ENCODE measurements at places on chromosomes 2 and 18. TPM values are rescaled to one million over a fixed set of nuclear protein-coding genes. Genes with fewer than 3 reads are reported as not detected.

- no peak overlapping the region for H3K4me3 ChIP-seq
- H3K27ac ChIP-seq: no peak overlapping the region
- no peak for DNase-seq
- H3K27me3 ChIP-seq: no peaks in the 10 kb centered on the region
- H3K4me1 ChIP-seq: no peaks in the 10 kb centered on the region
These were observed 34.9 kb downstream of the MGAT5 start for GRCh38 chr2:134288814-134289213.

DNA sequence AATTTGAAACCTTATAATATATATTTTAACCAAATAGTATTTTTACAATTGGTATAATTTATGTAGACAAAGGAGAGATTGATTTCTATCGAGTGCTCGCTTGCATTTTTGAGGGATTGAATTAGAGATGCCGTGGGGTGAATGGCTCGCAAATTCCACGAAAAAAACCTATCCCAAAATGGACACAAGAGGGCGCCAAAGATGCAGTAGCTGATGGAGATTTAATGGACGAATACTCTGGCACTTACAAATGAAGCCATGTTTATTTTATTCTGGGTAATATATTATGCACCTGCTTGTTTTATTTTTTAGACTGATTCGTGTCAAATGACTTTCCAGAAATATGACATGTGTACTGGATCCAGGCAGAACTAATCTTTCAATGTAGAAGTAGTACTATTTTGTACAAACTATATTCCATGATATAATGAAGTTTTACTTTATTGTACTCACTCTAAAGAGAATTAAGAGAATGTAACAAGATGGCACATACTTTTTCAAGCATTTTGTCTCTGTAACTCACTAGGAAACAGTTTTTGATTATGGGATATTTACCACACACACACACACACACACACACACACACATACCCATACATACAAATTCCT is 505.4 kb downstream of the PLCL1 start:
- no peak overlapping the region for H3K4me3 ChIP-seq
- no peaks in the 10 kb centered on the region for H3K36me3 ChIP-seq
- no peak for DNase-seq
- peaks cover 8% of the 10 kb centered on the region for H3K27me3 ChIP-seq
- H3K27ac ChIP-seq: no peak overlapping the region
- H3K4me1 ChIP-seq: no peaks in the 10 kb centered on the region

- H3K4me1 ChIP-seq: no peaks in the 10 kb centered on the region
- no peaks in the 10 kb centered on the region for H3K36me3 ChIP-seq
- no peak for DNase-seq
- no peak overlapping the region for H3K27ac ChIP-seq
- H3K4me3 ChIP-seq: no peak overlapping the region
- H3K27me3 ChIP-seq: no peaks in the 10 kb centered on the region
These were observed 55.2 kb upstream of the GYPC start for GRCh38 chr2:126600742-126601141.

DNA sequence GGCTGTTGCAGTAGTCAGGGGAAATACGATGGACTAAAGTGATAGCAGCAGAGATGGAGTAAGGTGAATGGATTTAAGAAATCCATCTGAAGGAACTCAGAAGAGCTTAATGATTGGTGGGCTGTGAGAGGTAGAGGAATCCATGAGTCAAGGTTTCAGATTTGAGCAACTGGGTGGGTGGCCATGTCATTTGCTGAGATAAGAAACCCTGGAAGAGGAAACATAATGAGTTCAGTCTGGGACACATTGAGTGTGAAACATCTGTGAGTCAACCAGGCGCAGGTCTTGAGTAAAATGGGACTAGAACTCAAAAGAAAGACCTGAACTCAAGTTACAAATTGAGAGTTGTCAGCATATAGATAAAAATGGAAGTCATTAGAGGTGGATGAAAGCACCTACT is 19.7 kb upstream of the ASNSD1 start:
- H3K4me1 ChIP-seq: no peaks in the 10 kb centered on the region
- H3K27me3 ChIP-seq: no peaks in the 10 kb centered on the region
- peak; percentile 69 for DNase-seq
- H3K4me3 ChIP-seq: no peak overlapping the region
- H3K27ac ChIP-seq: no peak overlapping the region
- H3K36me3 ChIP-seq: no peaks in the 10 kb centered on the region

DNA sequence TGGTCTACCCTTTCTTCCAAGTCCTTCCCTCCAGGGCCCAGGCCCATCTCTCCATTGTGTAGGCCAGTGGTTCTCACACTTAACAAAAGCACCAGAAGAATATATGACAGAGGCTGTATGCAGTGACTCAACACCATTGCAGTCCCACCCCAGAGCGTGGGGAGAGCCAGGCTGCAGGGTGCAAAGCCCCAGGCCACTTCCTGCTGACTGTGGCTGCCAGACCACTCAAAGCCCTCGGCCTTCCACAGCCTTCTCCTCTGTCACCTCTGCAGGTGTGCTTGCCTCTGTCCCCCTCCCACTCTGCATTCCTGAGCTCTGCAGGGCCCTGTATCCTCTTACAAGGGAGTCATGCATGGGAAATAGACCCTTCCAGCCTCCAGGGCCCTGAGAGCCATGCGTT is 40.4 kb upstream of the ARHGEF4 start:
- DNase-seq: no peak
- H3K4me1 ChIP-seq: peaks cover 7% of the 10 kb centered on the region
- no peak overlapping the region for H3K4me3 ChIP-seq
- no peaks in the 10 kb centered on the region for H3K36me3 ChIP-seq
- H3K27ac ChIP-seq: no peak overlapping the region
- H3K27me3 ChIP-seq: peaks cover 4% of the 10 kb centered on the region

DNA sequence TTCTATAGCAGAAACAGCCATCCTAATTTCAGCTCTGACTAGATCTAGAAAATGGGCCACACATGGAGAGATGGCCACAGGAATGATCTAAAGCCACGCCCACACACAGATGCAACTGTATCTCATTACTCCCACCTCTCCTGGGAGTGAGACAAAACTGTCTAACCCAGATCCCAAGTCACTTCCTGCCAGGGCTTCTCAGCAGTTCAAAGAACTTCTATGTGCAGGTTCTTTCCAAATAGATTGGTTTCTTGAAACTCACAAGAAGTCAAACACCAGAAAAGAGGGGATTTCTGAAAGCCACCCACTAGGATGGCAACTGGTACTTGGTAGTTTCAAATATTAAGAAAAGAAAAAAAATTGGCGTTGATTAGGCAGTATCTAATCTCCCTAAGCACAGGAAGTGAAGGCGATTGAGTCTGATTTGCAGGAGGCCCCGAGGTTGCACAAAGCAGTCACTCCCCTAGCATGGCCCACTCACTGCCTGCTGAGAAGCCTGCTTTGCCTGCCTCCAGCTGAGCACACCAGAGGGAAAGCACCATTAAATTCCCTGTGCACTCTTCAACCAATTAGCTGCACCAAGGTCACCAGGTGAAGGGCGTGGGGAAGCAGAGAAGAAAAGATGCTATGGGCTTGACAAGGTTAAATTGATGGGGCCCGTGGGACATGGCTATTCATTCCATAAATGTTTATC is 51.1 kb downstream of the PAPOLG start:
- DNase-seq: peak; percentile 71
- peak overlapping the region; percentile 4 for H3K27ac ChIP-seq
- no peaks in the 10 kb centered on the region for H3K36me3 ChIP-seq
- H3K27me3 ChIP-seq: no peaks in the 10 kb centered on the region
- peaks cover 9% of the 10 kb centered on the region for H3K4me1 ChIP-seq

DNA sequence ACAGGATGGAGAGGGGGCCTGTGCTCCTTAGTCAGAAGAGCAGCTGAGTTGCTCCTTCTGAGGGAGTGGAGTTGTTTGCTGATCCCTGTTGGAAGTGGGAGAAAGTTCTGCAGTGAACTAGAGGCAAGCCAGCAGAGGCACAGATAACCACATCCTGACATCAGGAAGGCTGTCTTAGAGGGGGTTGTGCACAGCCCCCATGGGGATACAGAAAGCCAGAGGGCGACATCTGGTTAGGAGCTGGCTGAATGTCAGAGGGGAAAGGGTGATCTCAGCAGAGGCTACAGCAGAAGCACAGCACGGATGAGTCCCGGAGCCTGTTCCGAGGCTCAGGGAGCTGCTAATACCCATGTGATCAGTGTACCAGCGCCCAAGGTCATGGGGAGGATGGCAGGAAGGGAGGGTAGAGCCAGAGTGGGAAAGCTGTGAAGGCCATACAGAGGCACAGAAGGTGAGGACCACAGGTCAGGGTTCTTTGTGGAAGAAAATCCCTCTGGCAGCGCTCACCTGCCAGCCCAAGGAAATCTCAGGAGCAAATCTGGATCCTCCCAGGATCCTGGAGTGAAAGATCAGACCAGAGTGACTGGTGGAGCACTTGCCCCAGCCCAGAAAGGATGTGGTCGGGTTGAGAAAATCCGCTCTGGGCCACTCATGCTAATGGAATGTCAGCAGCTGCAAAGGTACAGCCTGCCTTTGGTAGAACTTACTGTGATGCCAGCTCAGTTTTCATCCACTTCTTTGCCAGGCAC is 111.8 kb downstream of the STPG4 start:
- peaks cover 5% of the 10 kb centered on the region for H3K36me3 ChIP-seq
- peak; percentile 93 for DNase-seq
- peaks cover 38% of the 10 kb centered on the region for H3K4me1 ChIP-seq
- H3K27ac ChIP-seq: peak overlapping the region; percentile 98
- peak overlapping the region; percentile 45 for H3K4me3 ChIP-seq
- no peaks in the 10 kb centered on the region for H3K27me3 ChIP-seq

DNA sequence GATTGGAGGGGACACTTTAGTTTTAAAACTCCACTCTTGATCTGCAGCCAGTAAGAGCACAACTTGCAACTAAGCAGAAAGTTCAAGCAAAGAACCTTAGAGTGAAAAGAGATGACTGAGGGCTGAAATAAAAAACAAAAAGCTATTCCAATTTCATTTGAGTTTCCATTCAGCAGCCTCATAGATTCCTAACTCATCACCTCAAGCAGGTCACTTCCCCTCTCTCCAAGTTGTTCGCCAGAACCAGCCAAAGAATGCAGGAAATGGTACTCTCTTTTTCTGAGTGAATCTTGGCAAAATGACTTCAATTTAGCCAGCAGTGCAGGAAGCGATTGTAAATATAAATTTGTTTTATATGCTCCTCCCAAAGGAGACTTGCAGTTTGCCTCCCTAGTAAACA is 213.3 kb downstream of the SETBP1 start:
- DNase-seq: no peak
- no peak overlapping the region for H3K27ac ChIP-seq
- no peaks in the 10 kb centered on the region for H3K27me3 ChIP-seq
- no peak overlapping the region for H3K4me3 ChIP-seq
- no peaks in the 10 kb centered on the region for H3K36me3 ChIP-seq

DNA sequence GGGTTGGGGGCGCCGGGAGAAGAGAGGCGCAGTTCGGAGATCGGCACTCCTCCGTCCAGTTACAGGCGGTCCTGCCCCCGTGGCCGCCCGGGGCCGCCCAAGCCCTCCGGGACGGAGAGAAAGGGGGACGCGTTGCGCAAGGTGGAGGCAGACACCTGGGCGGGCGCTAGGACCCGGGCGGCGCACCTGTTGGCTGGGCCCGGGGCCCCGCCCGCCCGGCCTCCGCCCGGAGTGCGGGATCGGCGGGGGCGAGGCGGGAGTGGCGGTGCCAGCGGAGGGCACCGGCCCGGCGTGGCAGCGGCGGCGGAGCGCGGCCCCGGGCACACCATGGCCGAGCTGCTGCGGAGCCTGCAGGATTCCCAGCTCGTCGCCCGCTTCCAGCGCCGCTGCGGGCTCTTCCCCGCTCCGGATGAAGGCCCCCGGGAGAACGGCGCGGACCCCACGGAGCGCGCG is at the start of gene SGPP2:
TSS of gene SGPP2 (plus strand) at position 268 of the 453 bp plus-strand sequence. CDS start at position 328, 60 bp downstream.
- no peak for DNase-seq
- H3K4me1 ChIP-seq: peaks cover 5% of the 10 kb centered on the region
- peak within 1 kb of the TSS; percentile 10 for H3K4me3 ChIP-seq
- H3K36me3 ChIP-seq: no peaks in the 10 kb centered on the region
- H3K27ac ChIP-seq: no peak within 1 kb of the TSS
- H3K27me3 ChIP-seq: peaks cover 33% of the 10 kb centered on the region

DNA sequence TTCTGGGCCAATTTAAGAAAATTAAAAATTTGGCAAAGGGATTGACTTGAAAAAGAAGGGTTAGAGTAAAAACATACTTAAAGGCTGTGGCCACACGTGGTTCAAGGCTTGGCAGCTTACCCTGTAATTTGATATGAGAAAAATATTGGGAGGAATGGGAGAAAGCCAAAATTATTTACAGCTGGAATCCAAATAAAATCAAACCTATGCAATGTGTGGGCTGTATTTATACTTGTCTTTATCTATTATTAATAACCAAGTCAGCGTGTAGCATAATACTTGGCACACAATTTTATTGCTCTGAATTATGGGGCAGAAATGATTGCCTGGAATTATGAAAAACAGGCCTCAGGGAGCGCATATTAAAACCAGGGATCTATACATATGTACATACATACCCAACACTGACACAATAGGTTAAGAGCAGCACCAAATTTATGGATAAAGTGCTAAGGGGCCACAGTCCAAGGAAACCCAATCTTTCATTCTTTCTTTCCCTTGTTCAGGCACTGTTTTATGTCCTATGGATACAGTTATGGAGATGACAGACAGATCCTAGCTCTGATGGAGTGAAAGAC is 35.6 kb downstream of the FAM124B start:
- H3K36me3 ChIP-seq: no peaks in the 10 kb centered on the region
- no peak for DNase-seq

- H3K4me1 ChIP-seq: no peaks in the 10 kb centered on the region
- H3K27ac ChIP-seq: no peak overlapping the region
- DNase-seq: no peak
- no peaks in the 10 kb centered on the region for H3K36me3 ChIP-seq
These were observed 11.3 kb upstream of the STK25 start for GRCh38 chr2:241519669-241520068.

DNA sequence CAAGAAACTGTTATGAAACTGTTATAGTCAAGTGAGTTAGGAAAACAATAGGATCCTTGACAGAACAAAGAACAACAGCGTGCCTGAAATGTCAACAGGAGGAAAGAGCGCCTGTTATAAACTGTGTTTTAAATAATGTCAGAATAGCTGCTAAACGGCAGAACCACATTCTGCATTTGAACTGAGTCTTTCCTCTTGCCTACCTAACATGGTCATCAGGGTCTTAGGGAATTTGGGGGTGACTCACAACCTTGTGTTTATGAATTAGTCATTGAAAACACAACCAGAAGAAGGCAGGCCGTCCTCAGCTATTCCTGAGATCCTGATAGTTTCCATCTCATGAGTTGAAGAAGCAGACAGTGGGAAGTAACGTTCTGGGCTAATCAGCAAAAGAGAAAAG is 222.0 kb upstream of the FN1 start:
- H3K4me3 ChIP-seq: no peak overlapping the region
- H3K36me3 ChIP-seq: no peaks in the 10 kb centered on the region
- H3K4me1 ChIP-seq: peaks cover 30% of the 10 kb centered on the region
- DNase-seq: peak; percentile 98

- H3K27ac ChIP-seq: no peak overlapping the region
- no peaks in the 10 kb centered on the region for H3K36me3 ChIP-seq
- H3K4me3 ChIP-seq: no peak overlapping the region
- H3K4me1 ChIP-seq: peaks cover 3% of the 10 kb centered on the region
- no peak for DNase-seq
- H3K27me3 ChIP-seq: no peaks in the 10 kb centered on the region
These were observed 1.4 kb upstream of the CD226 start for GRCh38 chr18:69948919-69949537.

The LDLRAD4 gene
- 40.1 TPM for total RNA-seq

The ANKRD62 gene
- total RNA-seq: not detected

The FBLN7 gene
- total RNA-seq: not detected

The RESP18 gene
- total RNA-seq: not detected

The MAPRE3 gene
- total RNA-seq: 29.0 TPM

The TSGA10 gene
- total RNA-seq: 3.9 TPM

The CRYGC gene
- not detected for total RNA-seq

The LAMA1 gene
- total RNA-seq: 18.3 TPM

The CD226 gene
- total RNA-seq: 0.07 TPM

The RPRD1A gene
- 53.3 TPM for total RNA-seq

Measured in astrocyte (in vitro differentiated cells and primary cell).